ENCODE measurements at places on chromosomes 12 and 14.

DNA sequence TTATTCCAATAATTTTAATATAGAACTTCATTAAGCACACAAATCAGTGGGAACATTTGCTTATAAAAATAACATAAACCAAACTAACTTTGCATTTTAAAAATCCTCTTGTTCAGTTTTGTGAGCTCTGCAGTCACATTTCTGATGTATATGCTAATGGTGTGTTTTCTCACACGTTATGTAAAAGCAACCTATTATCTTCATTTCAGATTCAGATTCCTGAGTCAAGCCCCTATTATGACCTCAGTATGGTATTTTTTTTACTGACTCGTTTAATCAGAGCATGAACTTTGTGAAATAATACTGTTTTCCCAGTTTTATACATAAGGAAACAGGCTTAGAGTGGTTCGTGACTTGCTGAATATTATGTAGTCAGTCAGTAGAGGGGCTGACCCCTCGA lies 394.0 kb downstream of the TMEM117 start:
- no peak for DNase-seq

GRCh38 chr12:51000245-51000644 lies 25.9 kb downstream of the SLC11A2 start:
- no peak for DNase-seq

GRCh38 chr12:109356577-109356976 lies 8.9 kb downstream of the MYO1H start:
- no peak for DNase-seq

DNA sequence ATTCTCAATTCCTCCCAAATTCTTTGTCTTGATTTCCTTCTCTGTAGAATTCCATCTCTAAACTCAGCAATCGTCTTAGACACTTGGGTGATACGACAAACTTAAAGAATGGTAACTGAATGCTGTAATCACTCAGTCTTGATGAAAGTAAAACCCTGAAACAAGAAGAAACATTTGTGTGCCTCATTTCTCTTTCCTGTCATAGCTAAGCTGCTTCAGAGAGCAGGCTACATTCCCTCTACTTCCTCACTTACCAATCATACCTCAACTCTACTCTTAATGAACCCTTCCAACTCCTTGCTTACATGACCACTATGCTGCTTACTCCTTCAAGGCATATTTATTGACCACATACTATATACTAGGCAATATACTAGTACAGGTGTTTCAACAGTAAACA lies 8.3 kb downstream of the MAP4K5 start:
- no peak for DNase-seq

GRCh38 chr12:3594966-3595365 lies 104.0 kb downstream of the PRMT8 start:
- no peak for DNase-seq

DNA sequence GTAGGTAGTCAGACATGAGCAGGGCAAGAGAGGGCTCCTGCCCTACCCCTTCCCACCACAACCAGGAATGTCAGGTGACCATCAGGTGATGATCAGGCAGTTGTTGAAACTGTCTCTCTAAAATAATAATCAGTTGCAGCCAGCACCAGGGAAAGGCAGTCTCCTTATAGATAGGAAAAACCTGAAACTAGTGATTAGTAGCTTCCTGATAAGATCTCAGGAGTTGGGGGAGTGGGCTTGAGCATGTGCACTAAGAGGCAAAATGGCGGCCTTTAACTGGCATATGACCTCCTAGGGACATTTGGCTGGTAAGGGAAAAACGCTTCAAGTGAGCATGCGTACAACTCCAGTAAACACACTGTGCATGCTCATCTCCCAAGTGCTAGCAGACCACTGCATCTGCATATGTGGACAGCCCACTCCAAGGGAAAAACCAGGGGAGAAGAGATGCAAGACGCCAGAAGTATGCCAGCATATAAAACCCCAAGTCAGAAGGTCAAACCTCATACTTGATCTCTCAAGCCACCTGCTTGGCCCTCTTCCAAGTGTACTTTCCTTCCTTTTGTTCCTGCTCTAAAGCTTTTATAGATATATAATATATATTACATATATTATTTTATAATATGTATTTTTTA lies 37.1 kb downstream of the TGFB3 start:
- no peak for DNase-seq

DNA sequence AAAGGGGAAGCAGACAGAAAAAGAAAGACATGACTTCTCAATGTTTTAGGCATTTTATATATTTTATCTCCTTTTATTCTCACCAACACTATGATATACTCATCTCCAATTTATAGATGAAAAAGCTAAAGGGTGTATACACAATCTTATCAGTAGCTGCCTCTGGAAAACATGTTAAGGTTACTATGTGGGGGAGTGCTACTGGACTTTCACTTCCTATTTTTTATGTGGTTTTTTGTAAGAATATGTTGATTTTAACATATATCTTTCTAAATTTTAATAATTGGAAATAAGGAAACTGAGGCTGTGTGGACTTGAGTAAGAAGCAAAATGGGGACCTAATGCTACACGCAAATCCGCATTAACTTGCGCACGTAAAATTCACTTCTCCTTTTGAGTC lies 99.6 kb upstream of the PDE3A start:
- DNase-seq = no peak

- DNase-seq = no peak
Measured at GRCh38 chr12:115394496-115395220, 710.7 kb upstream of the TBX3 start.

DNA sequence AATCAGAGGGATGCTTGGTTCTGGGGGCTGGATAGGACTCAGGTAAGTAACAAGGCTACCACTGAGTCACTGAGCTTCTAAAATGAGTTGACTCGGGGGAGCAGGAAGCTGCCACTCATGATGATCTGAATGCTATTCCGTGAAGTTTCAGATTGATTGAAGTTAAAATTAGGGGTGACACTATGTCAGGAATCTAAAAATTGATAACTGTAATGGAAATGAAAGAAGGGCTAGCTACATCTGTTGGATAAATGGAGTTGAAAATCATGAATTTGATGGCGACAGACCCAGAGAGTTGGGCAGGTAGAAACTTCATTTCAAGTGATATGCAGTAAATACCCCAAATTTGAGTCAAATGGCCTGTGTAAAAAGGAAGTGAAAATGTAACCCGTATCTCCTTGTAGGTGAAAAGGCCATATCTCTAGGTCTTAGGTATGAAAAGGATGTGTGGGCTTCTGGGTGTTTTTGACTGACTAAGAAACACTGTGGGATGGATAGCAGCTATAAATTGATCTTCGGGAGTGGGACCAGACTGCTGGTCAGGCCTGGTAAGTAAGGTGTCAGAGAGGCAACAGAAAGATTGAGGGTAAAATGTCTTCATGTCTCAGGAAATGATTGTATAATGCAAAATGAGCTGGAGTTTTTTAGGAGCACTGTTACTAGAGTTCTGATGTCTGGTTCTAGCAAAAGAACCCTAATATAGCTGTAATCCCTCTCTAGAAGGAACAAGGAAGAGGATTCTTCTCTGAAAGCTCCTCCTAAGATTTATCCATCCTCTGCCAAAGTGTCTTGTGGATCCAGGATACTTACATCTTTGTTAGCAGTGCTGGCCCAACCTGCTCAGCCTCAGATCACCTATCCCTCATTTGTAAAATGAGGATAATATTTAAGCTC lies 57.3 kb downstream of the DAD1 start:
- no peak for DNase-seq

DNA sequence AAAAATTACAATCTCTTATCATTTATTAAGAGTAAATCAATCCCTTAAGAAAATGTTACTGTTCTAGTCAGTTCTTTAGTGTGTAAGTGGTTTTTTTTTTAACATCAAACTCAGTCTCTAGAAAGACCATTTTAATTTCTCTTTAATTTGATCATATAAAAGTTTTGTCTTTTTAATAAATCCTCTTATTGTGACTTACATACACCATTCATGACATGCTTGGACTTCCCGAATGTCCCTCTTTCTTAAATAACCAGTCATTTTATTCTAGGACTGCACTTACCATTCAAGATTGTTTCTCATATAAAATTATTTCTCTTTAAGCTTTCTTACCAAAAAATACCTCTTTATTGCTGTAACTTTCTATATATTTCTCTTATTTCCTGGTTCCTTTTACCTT lies 60.8 kb upstream of the EVL start:
- no peak for DNase-seq

- DNase-seq = no peak
Measured at GRCh38 chr12:13564266-13564810, 367.8 kb downstream of the EMP1 start.

- no peak for DNase-seq
Measured at GRCh38 chr12:3193131-3193530, 116.0 kb downstream of the TSPAN9 start.

All from retinal pigment epithelial cell (primary cell).